ENCODE measurements at places on chromosomes 16 and 17. TPM values are rescaled to one million over a fixed set of nuclear protein-coding genes. Genes with fewer than 3 reads are reported as not detected.

DNA sequence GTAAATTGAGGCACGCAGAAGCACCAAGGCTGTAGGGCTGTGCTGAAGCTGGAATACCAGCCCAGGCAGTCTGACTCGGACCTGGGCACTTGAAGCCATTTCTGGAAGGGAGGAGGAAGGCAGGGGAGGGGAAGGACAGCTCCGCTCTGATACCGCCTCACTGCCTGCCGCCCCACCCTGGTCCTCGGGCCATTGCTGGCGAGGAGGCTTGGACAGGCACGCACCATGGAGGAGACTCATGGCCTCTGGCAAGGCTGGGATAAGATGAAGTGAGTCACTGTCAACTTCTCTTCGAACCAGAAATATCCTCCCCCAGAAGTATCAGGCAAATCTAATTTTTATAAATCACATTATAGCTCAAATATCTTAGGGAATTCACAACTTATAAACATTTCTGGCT lies 81.3 kb downstream of the SDK2 start:
- no peak for DNase-seq

GRCh38 chr17:37234106-37234505 lies 141.7 kb upstream of the C17orf78 start:
- no peak for DNase-seq

DNA sequence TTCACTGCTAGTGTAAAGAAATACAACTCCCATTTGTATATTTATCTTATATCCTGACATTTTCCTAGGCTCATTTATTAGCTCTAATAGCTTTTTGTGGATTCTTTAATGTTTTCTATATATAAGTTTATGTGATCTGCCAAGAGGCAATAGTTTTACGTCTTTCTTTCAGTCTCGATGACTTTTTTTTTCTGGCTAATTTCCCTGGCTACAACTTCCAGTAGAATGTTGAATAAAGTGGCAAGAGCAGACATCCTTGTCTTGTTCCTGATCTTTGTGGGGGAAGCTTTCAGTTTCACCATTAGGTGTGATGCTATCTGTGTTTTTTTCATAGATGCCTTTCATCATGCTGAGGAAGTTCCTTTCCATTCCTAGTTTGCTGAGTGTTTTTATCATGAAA lies 43.9 kb upstream of the ABCA3 start:
- no peak for DNase-seq

The ACE gene
- 2.4 TPM for total RNA-seq

Data from G401 (cell line).